ENCODE measurements at places on chromosomes 5 and 9.

GRCh38 chr5:81265101-81265500 lies 32.0 kb downstream of the CKMT2 start:
- no peak for DNase-seq

DNA sequence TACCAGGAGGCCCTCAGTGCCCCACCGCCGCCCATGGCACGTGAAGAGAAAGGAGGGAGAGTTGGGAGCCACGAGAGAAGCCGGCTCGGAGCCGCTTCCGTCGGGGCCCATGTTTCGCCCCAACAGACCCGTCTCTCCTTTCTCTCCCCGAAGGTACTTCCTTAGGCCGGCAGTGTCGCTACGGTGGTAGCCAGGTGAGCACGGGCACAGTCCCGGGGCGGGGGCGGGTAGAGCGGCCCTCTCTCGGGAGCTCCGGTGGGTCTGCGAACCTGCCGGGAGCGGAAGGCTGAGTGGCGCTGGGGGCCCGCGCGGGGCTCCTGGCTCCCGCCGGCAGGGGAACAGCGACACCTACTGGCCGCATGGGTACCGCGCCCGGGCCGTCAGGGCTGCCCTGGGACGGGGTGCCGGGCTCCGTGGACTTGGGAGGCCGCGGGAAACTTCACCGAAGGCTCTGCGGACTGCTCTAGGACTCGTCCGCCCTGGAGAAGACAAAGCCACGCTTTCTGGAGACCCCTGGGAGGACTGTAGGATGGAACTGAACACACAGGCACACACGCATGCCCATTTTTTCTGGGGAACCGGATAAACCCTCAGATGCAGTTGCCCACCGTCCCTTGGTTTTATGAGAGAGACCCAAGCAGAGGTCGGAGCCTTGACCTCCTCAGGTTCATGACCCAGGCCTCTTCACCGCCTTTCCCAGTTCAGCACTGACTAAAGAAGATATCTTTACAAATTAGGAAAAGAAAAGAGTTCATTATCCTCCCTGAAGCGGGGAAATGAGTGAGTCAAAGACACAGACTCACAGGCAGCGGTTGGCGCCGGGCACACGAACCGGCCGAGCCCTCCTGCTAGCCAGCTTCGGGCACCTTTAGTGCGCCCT lies 202.5 kb downstream of the MEF2C start:
- DNase-seq = peak; percentile 72

GRCh38 chr9:91101611-91102168 lies 260.0 kb downstream of the AUH start:
- peak; percentile 43 for DNase-seq

- no peak for DNase-seq
Measured at GRCh38 chr9:37566716-37567115, 9.5 kb downstream of the FBXO10 start.

DNA sequence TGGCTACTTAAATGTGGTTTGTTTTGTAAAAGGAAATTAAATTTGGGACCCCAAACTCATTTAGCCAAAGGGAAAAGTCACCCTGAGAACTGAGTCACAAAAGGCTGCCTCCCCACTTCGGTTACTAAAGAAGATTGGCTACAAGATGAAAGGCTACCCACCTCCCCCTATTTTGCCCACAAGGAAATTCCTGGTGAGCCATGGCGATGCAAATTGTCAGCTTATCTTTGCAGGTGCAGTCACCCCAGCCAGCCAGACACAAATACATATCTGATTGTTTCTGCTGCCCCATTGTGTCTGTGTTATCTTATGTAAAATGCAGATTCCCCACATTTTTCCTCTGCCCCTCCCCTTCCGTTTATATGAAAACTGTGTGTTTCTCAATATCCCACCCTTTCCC lies 8.9 kb downstream of the PAEP start:
- no peak for DNase-seq

GRCh38 chr9:70701163-70701562 lies 286.7 kb upstream of the KLF9 start:
- no peak for DNase-seq
